ENCODE measurements at places on chromosomes 5 and 9. TPM values are rescaled to one million over a fixed set of nuclear protein-coding genes. Genes with fewer than 3 reads are reported as not detected.

The ROR2 gene
- not detected for total RNA-seq

The CDKN2B gene
- total RNA-seq: 2.3 TPM

The SPACA9 gene
- total RNA-seq: 4.7 TPM

The NDUFB6 gene
- total RNA-seq: 53.5 TPM

The STC2 gene
- 26.9 TPM for total RNA-seq

The WDR38 gene
- total RNA-seq: not detected

The PCDHB2 gene
- total RNA-seq: 0.23 TPM

The TAL2 gene
- not detected for total RNA-seq

The MTAP gene
- 51.2 TPM for total RNA-seq

The PTGES gene
- not detected for total RNA-seq

The PCDHA10 gene
- 0.07 TPM for total RNA-seq

The SH3PXD2B gene
- 66.3 TPM for total RNA-seq

The ACSL6 gene
- total RNA-seq: not detected

The PCDHAC1 gene
- not detected for total RNA-seq

The CARTPT gene
- not detected for total RNA-seq

Measured in endothelial cell of umbilical vein (primary cell).